ENCODE measurements at places on chromosomes 11 and 22.
A peak's percentile ranks its signal among the peaks of the same experiment; 100 is the strongest.

DNA sequence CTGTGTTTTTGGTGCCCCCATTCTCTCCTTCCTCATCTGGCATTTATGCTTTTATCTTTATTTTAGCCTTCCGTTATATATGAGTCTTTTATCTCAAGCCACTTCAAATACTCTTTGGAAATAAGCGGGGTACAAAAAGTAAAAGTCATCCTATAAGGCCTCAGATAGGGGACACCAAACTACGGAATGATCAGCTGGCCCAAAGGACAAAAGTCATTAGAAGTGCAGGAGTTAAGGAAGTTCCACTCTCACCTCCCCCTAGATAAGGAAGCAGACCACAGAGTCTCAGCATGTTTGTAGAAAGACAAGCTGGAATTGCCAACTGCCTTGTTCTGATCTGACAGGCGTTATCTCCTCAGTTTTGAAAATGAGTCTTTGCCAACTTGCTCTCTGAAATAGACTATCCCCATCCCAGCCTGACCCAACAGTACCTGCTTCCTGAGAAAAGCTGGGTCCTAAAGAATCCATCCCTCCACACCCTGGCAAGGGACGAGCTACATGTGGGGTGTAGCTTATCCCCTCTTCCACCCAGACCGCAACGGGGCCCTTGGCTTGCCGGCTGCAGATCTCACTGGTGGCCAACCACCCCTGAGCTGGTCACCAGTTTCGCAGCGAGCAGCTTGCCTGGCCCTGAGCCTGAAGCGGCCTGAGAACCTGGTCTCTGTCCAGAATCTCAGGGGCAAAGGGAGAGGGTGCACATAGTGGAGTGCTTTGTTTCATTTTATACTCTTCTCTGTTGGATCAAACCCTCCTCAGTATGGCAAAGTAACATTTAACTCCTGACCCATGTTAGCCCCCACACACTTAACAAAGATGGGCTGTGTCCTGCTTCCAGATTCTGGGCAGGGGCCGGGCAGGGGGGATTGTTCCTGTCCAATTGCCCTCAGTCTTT is 13.8 kb downstream of the FADS2 start:
- peak; percentile 10 for DNase-seq

DNA sequence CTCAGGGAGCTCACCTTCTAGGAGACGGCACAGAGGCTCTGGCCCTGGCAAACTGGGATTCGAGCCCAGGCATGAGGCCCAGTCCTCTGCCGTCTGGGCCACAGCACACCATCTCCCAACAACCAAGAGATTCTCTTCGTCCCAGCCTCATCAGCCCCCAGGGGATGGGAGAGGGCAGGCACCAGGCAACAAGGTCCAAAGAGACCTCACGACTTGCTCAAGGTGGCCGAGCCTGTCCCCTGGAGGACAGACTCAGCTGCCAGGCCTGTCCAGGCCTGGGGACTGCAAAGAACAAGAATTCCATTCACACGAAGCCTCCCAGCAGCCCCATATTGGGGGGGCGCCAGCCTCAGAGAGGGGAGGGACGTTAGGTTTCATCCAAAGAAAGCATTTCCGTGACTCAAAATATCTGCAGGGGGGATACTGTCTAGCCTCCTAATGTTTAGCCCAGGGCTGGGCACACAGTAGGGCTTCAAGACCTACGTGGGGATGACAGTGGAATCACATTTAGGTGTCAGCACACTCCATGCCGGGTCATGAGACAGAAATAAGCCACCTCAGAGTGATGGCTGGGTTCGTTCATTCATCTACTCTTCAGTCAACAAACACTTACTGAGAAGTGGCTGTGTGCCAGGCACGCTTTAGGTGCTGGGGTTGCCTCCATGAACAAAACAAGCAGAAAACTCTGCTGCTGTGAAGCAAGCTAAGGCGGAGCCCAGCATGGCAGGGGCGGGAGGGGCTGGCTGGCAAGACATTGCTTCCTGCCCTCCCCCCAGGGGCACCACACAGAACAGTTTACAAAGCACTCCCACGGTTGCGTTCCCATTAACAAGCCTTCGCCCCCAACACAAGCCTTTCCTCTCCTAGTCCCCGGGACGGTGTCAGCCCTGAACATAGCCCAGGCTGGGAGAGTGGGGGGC is 1.2 kb downstream of the CARNS1 start:
- DNase-seq, result no peak

- no peak for DNase-seq
These were observed 7.2 kb downstream of the COA4 start for GRCh38 chr11:73869332-73869949.

GRCh38 chr11:72602250-72602904 is 71.8 kb downstream of the PDE2A start:
- DNase-seq, result no peak

- DNase-seq, result peak; percentile 33
These were observed 33.4 kb downstream of the PARVB start for GRCh38 chr22:44057401-44057987.

DNA sequence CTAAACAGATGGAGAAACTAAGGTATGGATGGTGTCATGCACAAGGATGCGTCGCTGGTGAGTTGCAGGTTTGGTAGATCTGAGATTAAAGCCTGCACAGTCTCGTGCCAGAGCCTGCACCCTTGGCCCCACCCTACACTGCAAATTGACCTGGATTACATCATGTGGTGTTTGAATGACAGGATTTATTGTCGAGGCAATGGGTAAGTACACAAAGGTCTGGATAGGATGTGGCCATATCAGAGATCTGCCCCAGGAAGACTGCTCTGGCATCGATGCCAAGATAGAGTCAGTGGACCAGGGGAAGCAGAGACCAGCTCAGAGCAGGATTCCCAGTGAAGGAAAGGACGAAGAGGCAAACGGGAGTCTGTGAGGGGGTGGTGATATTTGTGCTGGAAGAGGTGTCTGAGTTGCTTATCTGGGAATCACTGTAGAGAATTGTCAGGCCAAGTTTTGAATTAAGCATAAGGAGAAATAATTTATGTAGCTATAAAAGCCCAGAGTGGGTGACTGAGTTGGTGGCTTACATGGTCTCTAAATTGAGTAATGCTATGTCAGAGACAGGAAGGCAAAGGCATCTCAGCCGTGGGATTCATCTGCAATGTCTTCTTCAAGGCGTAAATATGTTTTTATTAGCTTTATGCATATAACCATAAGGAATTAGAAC is 499.6 kb upstream of the B3GAT1 start:
- no peak for DNase-seq

DNA sequence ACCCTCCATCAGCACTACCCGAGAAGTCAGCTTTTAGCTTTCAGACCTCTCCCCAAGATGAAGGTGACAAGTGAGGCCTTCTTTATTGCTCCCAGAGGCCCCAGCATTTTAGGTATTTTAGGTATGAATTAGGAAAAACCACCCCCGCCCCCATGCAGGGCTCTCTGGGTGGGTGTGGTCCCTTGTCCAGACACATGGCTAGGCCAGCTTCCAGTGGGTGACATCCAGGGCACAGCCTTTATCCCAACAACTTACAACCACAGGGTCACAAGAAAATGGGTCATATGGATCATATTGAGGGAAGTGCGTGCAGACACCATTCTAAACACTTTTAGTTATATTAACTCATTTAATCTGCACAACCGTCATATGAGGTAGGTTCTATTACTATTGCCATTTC is 42.1 kb downstream of the RIBC2 start:
- no peak for DNase-seq

GRCh38 chr11:28701760-28702449 is 593.7 kb downstream of the METTL15 start:
- no peak for DNase-seq

- no peak for DNase-seq
These were observed 352.8 kb downstream of the BUD13 start for GRCh38 chr11:116420030-116420429.

- no peak for DNase-seq
These were observed 106.8 kb downstream of the CD44 start for GRCh38 chr11:35245786-35246185.

DNA sequence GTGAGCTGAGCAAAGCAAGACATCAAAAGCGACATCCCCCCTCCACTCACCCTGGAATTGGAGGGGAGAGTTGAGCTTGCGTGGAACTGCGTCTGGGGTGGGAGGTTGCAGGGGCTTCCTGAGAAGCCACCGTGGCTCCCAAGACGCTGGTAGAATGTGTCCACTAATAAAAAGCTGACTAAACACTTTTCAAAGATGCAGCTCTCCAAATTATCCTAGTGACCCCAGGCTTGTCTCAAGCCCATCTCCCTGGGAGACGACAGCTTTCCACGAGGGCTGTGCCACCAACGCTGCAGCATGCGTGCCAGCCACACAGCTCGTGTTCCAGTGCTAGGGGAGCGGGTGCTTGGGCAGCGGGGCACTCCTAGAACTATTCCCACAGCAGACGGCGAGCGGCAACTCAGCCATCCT is 6.3 kb upstream of the GAL start:
- no peak for DNase-seq

GRCh38 chr11:113578715-113579250 is 103.6 kb upstream of the DRD2 start:
- no peak for DNase-seq

Measured in left hindlimb (tissue), 1 donor.